ENCODE measurements at places on chromosomes 1 and 21.

GRCh38 chr1:85259118-85259911 lies at the start of gene C1orf52:
Gene C1orf52 (minus strand): TSS chr1:85259662. CDS start chr1:85259633, 29 bp downstream.
- DNase-seq: peak; percentile 97

DNA sequence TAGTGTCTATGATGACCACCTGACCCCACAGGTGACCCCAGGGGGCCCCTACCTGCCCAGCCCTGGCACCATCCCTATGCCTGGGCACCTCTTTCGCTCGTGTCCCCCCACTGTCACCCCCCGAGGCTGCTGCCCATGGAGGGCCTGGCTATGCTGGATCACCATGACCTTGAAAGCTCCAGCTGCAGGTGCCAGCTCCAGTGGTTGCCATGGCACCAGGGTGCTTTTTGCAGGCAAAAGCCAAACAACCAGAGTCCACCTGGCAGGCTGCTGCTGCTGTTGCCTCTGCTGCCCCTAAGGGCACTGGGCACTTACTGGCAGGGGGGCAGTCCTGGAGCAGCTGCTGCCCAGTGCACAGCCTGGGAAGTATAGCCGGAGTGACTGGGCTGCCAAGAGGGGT lies 21.7 kb downstream of the ETNK2 start:
- DNase-seq: no peak

DNA sequence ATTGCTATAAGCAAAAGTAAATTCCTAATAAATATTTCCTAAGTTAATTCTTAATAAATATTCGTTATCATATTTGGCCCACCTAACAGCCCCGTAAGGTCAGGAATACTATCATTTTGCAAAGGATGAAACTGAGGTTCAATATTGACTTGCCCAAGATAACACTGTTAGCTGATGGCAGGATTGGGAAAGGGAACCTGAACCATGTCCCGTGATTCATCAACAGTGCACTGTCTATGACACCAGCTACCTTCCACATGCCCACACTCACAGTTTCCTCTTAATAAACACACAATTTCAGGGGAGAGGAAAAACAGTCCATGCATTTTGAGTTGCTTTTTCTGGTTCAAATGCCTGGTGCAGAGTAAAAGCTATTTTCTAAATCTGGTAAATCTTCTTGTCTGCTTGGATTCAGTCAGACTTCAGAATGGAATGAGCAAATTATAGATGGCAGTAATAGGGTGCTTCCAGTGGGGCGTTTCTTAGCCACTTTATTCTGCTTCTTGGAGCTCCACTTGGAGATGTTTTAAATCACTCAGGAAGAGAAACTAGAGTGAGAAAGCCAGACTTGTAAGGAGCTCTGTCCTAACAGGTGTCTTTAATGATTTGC lies 354.6 kb downstream of the PDE4B start:
- no peak for DNase-seq

DNA sequence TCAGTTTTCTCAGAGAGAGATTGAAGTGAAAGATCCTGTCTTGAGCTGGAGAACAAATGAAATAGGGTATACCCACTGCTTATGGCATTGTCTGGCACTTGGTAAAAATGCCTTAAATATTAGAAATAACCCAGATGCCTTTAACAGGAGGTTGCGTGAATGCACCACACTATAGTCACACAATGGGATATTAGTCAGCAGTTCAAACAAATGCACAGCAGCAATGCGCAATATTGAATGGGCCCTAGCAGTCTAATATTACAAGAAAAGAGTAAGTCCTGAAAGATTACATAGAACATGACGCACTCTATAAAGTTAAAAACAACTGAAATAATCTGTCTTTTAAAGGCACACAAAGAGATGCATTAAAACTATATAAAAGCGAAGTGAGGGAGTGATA lies 161.1 kb downstream of the EDEM3 start:
- no peak for DNase-seq

- DNase-seq: no peak
Observed at GRCh38 chr1:178121883-178122282, 28.0 kb downstream of the RASAL2 start.

GRCh38 chr1:153543736-153544135 lies 1.9 kb downstream of the S100A4 start:
- no peak for DNase-seq

GRCh38 chr21:21084179-21084578 lies 86.0 kb downstream of the NCAM2 start:
- DNase-seq: no peak

- DNase-seq: no peak
Observed at GRCh38 chr21:41319273-41319672, 2.7 kb downstream of the FAM3B start.

DNA sequence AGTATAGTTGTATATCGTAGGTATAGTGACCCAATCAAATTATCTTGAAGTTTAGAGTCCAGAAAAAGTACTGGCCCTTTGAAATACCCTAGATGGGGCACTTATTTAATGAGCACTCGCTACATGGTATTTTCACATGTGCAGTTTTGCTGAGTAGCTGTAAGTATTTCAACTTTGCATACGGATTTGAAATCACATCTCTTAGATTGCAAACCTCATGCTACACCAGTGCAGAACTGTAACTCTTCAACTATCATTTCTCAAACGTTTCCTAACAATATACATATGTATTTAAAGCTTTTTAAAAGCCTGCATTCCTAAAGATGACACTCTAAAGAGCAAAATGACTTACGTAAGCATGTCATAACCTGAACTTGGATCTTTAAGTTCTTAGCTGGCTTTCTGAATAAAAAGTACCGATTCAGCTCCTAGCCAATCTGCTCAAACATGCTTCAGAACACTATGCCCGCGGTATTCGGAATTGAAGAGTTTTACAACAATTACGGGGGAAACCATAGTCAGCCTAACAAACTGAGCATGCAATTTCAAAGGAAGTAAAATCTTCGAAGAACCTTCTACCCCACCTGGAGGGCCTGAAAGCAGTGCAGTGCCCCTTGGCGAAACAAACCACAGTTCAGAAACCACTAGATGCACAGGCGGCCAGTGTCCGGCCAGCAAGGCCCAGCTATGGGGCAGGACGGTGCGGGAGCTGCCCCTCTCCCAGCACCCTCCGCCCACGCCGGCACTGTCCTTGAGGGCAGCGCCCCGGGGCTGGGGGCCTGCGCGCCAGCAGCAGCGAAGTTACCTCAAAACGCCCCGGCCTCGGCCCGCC lies 863 bp downstream of the FH start:
- no peak for DNase-seq

DNA sequence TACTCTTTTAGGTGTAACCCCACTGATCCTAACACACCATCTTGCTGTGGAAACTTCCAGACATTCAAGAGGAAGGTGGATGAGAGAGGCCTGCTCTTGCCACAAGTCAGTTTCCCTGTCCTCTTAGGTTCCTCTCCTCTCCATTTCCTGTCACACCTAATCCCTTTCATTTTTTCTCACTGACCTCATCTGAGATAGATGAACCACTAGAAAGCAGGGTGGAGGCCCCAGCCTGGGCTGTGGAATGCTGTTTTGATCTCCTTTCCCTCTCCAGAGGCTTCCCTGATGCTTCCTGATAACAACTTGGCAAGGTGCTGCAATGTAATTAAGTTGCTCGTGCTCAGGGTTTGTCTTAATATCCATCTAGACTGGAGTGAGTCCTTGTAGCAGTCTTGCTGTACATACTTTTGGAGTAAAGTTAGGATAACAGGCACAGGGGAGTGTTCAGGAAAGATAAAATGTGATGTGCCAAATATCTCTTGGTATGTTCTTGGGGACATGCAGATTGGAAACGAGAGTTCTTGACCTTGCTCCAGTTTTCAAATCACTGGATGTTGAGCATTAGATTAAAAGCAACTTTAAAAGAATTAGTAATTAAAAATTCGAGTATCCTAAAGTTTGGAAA lies 11.2 kb downstream of the LRRC42 start:
- DNase-seq: no peak

- DNase-seq: no peak
Observed at GRCh38 chr1:226863446-226863845, 7.0 kb upstream of the PSEN2 start.

DNA sequence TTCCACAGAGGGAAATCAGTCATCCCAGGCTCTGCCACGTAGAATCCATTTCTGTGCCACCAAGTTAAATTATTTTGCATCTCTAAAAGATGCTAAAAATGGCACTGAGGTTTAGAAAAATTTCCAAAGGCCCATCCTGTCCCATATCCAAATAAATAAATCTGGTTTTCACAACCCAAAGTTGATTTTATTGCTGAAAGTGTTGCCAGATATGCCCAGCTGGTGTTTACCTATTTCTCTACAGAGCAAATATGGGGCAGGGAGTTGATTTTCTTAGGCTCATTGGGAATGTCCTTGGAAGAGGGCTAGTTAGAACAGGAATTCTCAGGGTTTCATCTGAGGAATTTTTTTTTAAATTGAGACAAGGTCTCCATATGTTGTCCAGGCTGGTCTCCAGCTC lies 19.0 kb downstream of the MAP1LC3C start:
- no peak for DNase-seq

DNA sequence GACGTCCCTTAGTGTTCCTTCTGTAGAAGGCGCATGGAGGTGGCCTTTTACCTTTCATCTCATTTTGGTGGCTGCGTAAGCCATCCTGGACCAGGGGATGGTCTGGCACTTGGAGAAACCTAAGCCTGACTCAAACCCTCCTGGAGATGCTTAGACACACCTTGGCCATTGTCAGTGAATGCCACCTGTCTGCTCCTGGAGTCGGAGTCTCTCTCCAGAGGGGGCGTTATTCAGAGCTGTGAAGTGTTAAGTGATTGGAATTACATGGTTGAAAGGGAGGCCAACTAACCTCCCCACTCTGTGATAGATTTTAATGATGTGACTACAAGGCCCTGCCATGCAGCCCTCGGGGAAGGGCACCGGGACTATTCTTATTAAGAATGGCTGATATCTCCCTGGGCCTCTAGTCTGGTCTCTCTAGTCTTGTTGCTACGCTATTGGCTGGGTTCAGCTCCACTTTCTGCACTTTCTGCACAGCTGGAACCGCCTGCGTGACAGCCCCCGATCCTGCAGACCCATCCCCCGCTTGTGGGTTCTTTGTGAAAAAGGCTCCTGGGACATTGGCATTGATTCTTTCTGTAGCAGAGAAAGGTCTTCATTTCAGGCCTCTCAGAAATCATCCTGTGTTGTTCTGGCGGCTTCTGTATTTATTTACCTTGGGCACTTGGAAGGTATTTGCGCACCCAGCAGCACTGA lies 4.2 kb downstream of the RASSF5 start:
- DNase-seq: no peak

DNA sequence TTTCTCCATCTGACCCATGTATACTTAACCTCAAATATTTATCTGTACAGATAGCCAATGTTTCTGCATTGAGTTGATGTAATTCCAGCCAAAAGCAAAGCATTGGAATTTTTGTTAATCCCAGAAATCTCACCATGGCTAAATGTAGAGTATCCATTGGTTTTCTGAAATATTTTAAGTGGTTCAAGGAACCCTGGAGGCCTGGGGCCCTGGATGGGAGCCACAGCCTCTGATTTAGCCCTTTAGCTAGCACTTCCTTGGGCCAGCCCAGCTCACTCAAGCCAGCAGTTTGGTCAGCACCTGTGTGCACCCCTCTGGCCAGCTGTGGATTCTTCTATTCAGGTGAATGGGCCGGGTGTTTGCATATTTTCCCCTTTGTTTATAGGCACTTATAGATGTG lies 18.8 kb upstream of the EPS8L3 start:
- DNase-seq: no peak

DNA sequence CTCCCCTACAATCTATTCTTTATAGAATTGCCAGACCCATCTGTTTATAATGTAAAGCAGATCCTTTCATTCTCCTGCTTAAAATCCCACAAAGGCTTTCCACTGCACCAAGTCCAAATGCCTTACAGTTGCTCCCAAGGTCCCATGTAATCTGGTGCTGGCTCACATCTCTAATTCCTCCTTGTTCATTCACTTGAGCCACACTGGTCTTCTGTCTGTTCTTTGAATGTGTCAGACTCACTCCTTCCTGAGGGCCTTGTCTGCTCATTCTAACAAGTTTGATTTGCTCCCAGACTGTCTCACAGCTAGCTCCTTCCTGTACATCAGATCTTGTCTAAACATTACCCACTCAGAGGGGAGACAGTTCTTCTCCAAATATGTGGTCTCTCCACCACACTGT lies 38.9 kb downstream of the ALG14 start:
- no peak for DNase-seq

DNA sequence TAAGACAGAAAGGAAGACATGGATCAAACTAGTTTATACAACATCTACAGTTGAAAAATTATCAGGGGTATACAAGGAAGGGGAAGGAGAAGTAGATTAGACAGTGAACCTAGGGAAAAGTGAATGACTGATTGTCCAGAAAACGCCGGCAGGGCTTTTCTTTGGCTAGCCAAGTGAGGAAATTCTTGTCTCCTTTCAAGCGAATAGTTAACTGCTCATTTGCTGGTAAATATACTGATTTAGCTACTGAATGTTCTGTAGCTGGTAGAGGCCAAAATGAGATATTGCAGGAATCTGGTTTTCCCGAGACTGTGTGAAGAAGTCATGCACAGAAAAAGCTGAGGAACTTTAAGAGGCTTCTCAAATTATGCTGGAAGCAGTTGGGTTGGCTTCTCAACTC lies 128.5 kb upstream of the ZNHIT6 start:
- no peak for DNase-seq

- no peak for DNase-seq
Observed at GRCh38 chr1:980137-980571, 1.7 kb downstream of the PERM1 start.

GRCh38 chr1:232996143-232996542 lies 45.7 kb downstream of the NTPCR start:
- no peak for DNase-seq

DNA sequence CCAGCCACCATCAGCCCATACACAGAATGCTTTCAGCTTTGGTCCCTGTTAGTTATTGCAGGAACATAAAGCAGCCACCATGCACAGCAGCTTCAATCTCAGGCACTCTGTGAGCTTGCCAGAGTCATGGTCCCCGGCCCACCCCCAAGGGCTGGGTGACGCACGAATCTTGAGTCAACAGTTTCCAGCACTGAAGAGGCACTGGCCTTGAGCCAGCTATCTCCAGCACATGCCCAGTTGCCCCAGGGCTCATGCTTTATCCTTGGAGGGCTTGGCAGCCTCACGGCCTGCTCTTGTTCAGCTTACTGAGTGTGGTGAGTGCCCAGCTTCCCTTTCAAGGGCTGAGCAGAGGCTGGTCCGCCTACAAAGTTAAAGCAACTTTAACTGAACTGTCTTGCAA lies 200.7 kb upstream of the RAB4A start:
- DNase-seq: no peak
